ENCODE measurements at places on chromosomes 6 and 20. TPM values are rescaled to one million over a fixed set of nuclear protein-coding genes. Genes with fewer than 3 reads are reported as not detected.

GHRH gene
- polyA plus RNA-seq: not detected

EPPIN gene
- polyA plus RNA-seq: not detected

ENPP1 gene
- polyA plus RNA-seq: 74.7 TPM

SLC22A7 gene
- polyA plus RNA-seq: 40.1 TPM

ERVFRD-1 gene
- 4.6 TPM for polyA plus RNA-seq

FLRT3 gene
- 98.6 TPM for polyA plus RNA-seq

PRSS35 gene
- polyA plus RNA-seq: 28.1 TPM

ASIP gene
- 3.3 TPM for polyA plus RNA-seq

BTBD3 gene
- polyA plus RNA-seq: 22.3 TPM
